ENCODE measurements at places on chromosomes 3 and 15. TPM values are rescaled to one million over a fixed set of nuclear protein-coding genes. Genes with fewer than 3 reads are reported as not detected.

- no peaks in the 10 kb centered on the region for H3K36me3 ChIP-seq
- no peaks in the 10 kb centered on the region for H3K4me1 ChIP-seq
- H3K27me3 ChIP-seq, result no peaks in the 10 kb centered on the region
- no peak overlapping the region for H3K4me3 ChIP-seq
- no peak overlapping the region for H3K27ac ChIP-seq
- DNase-seq, result no peak
Measured at GRCh38 chr3:63473641-63474166, 178.8 kb upstream of the SNTN start.

DNA sequence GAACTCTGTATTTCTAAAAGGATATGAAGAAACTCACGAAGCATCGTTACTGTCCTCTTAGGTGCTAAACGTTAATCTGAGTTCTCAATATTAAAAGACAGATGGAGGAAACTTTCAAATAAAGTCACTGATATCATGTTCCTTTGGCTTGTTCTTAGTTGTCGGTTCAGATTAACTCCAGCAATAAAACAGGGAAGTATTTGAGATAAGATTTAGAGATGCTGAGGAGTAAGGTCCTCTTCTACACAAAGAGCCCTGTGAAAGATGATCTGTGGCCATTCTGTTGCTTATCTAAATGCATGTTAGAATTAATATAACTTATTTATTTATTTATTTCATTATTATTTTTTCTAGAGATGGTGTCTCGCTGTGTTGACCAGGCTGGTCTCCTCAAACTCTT, 19.2 kb downstream of the AKAP13 start:
- no peak overlapping the region for H3K27ac ChIP-seq
- no peaks in the 10 kb centered on the region for H3K36me3 ChIP-seq
- no peak for DNase-seq
- H3K27me3 ChIP-seq, result no peaks in the 10 kb centered on the region
- no peak overlapping the region for H3K4me3 ChIP-seq
- H3K4me1 ChIP-seq, result peaks cover 1% of the 10 kb centered on the region

GRCh38 chr15:38202361-38202760, 50.3 kb upstream of the SPRED1 start:
- H3K27me3 ChIP-seq, result no peaks in the 10 kb centered on the region
- no peak for DNase-seq

DNA sequence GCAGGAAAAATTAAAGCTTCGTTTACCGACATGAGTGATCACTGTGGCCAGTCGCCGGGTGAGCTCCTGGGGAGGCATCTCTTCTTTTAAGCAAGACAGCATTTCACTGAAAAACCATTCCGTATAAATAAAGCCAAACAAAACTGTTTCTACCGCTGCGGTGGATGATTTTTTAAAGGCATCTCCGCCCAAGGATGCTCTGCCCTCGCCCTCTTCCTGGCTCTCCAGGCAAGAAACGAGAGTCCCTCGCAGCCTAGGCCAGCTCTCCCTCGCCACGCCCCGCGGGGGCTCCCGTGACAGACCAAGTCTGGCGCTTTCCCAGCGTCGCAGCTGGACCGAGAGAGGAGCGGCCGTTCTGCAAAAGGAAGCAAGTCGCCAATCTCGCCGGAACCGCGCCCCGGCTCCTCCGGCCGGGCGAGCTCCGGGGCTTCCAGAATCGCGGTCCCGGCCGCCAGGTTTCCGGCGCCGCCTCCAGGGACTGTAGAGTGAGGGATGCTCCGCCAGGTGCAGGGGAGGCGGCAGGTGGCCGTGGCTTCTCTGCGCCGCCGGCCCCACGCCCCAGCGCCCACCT, 458 bp downstream of the MCF2L2 start:
- H3K27me3 ChIP-seq, result peaks cover 7% of the 10 kb centered on the region
- no peak for DNase-seq
- no peaks in the 10 kb centered on the region for H3K36me3 ChIP-seq
- peak overlapping the region; percentile 83 for H3K4me3 ChIP-seq
- H3K4me1 ChIP-seq, result no peaks in the 10 kb centered on the region
- H3K27ac ChIP-seq, result no peak overlapping the region

Gene RTP1
- total RNA-seq, result 3.0 TPM
